Stimulated activated CD4-positive, alpha-beta T cell treated with anti-CD3 and anti-CD28 coated beads, Interleukin-2, amount 100 ng/mL, for 4 hours (primary cell): ENCODE measurements at places on chromosomes 5 and 9.
A peak's percentile ranks its signal among the peaks of the same experiment; 100 is the strongest.

- no peak for DNase-seq
Measured at GRCh38 chr5:10480237-10480985, 38.7 kb downstream of the ROPN1L start.

GRCh38 chr5:158203261-158203660, 344.3 kb upstream of the CLINT1 start:
- no peak for DNase-seq

- DNase-seq = no peak
Measured at GRCh38 chr9:37104183-37104889, 16.0 kb upstream of the ZCCHC7 start.

GRCh38 chr9:11933926-11934325, 759.3 kb upstream of the TYRP1 start:
- no peak for DNase-seq

DNA sequence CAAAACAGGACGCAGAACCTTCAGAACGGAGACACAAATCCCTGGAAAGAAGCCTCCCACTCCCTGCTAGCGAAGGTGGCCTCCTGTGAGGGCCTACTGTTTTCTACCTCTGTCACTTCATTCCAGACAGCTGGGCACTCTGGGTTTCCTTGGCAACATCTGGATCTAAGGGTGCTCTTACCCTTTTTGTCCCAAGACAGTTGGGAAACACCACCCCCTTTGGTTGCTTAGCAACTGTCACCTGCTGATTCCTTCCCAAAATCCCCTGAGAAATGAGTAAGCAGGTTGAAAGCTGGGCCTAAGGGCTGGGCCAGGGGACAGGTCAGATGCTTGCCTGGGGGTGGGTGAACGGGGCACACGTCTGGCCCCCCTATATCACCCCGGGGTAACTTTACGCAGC, 29.4 kb downstream of the NANS start:
- DNase-seq = no peak

GRCh38 chr5:128551476-128551875, 13.4 kb upstream of the FBN2 start:
- DNase-seq = no peak

GRCh38 chr9:109455861-109456260, 42.2 kb downstream of the PTPN3 start:
- DNase-seq = no peak

DNA sequence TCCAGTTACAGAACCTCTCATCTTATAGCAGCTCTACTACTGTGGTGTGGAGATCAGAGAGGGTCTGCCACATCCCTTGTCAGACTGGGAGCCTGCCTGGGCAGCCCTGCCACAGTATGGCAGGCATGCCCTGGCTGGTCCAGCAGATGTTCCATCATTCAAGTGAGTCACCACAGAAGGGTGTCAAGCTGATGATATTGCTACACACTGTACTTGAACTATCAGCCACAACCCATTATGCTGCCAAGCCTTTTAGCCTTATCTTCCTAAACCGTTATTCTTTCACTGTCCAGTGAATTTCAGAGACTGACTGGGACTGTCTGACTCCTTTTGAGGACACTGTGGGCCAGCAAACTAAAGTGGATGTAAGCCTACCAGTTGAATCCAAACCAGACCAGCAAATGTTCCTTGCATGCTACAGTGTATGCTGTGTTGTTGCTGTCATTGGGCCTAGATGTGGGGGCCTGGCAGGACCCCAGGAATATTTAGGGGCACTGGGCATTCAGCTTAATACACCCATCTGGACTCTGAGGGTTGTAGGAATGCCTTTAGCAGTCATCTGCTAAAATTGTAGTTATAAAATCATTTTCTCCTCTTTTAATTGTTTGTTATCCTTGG, 202.6 kb downstream of the NR3C1 start:
- DNase-seq = no peak

DNA sequence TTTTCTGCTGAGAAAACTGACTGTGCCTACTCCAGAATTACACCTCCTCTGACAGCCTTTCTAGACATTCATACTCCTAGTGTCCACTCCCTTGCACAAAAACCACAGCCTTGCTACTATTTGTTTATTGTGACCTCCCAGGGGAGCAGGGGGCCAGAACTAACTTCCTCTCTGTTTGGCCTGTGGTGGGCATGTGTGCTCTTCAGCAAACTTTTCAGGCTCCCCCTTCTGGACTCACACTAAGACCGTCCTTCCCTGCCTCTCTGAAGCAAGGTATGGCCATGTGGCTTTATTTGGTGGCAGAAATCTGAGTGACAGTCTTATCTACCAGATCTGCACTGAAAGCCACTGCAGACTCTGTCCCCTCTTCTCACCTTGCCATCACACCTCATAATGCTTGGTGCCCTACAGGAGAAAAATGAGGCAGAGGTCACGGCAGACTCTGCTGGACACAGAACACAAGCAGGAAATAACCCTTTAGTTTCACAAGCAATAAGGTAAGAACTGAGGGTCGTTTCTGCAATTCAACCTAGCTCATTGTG, 28.2 kb downstream of the LIFR start:
- no peak for DNase-seq

DNA sequence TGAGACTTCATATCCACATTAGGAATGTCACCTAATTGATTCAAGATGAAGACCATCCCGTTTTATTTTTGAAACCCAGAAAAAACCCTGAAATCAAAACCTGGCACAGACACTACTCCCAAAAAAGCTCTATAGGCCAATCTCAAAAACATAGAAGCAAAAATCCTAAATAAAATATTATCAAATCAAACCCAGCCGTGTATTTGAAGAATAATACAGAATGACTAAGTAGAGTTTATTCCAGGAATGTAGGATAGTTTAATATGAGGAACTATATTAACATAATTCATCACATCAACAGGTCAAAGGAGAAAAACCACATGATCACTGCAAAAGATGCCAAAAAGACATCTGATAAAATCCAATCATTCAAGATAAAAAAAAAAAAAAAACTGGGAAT, 167.1 kb downstream of the ACTL7B start:
- DNase-seq = no peak

- DNase-seq = no peak
Measured at GRCh38 chr9:35791297-35791921, at the start of gene NPR2. Gene NPR2 (plus strand): TSS chr9:35791591. CDS start chr9:35792409, 818 bp downstream.

DNA sequence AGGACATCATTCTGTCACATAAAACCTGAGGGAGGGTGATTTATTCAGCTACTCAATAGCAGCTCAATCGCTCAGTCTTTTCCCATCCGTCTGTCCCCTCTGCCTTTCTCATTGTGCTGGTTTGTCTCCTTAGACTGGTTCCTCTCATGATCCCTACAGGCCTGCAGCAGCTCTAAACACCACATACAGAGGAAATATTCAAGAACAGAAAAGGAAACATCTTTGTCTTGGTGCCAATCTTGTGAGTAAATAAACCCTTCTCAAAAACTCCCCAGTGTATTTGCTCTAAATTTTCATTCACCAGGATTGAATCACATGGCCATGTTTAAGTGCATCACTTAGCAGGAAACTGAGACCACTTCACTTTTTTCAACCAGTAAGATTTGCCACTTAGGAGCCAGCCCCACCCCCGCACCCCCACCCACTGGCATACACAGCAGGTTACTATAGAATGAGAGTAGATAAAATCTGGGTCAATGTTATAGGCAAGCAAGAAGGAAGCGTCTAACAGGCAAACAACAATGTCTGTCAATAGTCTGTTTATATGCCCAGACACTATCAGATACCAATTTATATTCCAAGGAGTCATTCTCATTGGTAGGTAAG, 895.5 kb upstream of the DMAC1 start:
- DNase-seq = no peak

DNA sequence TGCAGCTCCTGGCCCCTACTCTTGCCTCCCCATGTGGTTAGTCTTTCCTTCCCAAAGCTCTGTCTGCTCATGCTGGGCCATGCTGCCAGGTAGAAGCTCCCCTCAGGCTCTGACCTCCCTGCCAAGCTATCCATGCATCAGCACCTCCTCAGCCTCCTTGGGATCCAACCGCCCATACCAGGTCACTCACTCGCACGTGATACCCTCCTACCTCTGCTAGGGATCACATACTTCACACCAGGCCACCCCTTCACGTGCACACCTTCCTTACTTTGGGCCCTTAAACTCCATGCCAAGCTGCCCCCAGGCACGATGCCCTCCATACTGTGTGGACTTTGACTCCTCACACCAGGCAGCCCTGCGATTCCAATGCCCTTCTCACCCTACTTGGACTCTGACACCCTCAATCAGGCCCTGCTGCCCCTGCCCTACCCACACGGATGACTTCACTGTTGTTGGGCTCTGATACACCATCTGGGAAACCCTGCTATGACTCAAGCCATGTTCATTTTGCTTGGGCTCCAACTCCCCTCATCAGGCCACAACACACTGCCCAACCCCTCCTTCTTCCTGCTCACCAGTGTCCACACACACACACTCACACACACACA, 34.1 kb downstream of the ZNF483 start:
- no peak for DNase-seq

DNA sequence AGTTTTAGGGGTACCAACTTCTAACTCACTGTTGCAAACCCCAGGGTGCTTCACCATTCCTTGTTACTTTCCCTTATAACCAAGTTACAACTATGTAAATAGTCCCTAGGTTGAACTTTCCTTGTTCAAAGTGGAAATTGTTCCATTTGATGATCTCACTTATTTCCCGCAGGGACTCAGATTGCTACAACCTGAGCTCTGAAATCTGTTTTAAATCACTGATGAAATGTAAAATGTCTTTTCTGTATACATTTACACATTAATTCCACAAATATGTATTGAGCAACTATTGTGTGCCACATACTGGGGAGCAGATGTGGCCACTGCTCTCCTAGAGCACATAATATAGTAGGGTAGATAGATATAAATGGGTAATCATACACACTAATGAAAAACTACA, 69.1 kb upstream of the TARS1 start:
- DNase-seq = no peak

- peak; percentile 94 for DNase-seq
Measured at GRCh38 chr5:6712577-6713273, 507 bp upstream of the TENT4A start.

DNA sequence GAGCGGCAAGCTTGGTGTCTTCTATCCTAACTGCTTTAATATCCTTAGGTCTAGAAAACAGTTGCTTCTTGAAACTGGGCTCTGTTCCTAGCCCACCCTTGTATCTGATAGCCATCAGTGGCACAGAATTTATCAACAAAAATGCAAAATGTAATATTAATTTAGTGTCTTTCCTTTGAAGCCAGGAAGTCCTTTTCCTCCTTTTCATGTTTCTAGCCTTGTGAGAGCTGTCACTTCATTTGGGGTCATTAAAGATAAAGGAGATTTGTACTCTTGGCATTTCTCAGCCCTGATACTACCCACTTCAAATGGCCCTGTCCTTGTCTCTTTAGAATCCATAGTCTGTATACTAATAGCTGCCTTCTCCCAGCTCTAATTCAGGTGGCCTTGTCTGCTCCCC, 111.0 kb downstream of the GAS1 start:
- no peak for DNase-seq
